Stimulated activated CD8-positive, alpha-beta memory T cell treated with anti-CD3 and anti-CD28 coated beads, Interleukin-2, amount 100 ng/mL, for 1 hour (primary cell): ENCODE measurements at places on chromosomes 1 and 21.

DNA sequence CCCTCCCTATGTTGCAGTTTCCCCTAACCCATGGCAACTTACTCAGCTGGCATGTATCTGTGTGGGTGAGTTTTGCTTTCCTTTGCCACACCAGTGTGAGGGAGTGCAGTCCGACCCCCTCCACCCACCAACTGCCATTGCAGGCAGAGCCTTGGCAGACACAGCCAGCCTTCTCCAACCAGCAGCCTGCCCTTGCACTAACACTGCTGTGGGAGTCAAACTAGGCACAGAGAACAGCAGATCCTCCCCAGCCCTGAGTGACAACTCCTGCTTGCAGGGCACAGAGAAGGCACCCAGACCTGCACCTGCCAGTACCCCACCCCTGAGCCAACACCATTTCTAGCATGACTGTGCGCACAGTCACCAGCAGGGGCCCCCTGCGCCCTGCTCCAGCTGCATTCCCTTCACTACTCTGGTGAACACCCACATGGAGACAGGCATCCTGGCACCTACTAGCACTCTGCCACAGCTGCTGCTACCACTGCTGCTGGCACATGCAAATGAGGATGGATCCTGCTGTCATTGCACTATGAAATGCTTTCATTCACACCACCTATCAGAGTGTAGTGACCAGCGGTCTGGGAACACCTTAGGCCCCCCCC lies 98.4 kb downstream of the MAGI3 start:
- DNase-seq, result no peak

DNA sequence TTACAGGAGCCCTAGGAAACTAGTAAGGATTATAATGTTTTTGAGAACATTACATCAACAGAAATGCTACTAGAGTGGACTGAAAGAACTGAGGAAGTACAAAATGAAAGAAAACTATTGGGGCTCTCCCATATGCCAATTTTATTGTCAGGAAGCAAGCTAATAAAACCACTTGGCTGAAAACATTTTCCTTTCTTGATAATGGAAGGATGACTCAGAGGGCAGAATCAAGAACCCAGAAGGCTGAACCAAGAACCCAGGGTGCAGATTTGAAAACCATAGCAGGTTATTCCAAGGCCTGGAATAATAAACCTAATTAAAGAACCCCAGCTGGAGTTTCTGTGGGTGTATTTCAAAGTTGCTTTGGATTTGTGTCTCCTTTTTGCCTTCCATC lies 70.7 kb downstream of the RPE65 start:
- no peak for DNase-seq

DNA sequence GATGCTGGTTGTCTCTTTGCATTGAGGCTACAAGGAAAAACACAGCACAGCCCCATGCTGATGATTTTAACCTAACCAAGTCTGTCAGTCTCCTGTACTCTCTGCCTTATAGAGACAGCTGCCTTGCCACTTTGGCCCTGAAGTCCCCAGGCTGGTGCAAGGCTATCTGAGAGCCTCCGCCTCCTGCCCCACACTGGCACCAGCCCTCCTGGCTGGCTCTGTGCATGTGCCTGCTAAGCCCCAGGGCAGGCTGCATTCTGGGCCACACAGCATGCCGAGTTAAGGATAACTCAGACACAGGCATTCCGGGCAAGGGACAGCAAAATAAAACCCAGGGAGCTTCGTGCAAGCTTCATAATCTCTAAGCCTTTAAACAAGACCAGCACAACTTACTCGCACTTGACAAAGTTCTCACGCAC lies 910 bp downstream of the RUNX1 start:
- no peak for DNase-seq

GRCh38 chr1:27469334-27469733 lies 20.6 kb downstream of the WASF2 start:
- no peak for DNase-seq

GRCh38 chr1:11431941-11432507 lies 46.9 kb upstream of the DISP3 start:
- no peak for DNase-seq

- DNase-seq, result no peak
Observed at GRCh38 chr1:152543820-152544219, 22.8 kb downstream of the LCE3E start.

GRCh38 chr1:23168445-23169194 lies at the start of gene LUZP1:
Gene LUZP1 (minus strand): TSS chr1:23168856.
- DNase-seq, result peak; percentile 85

GRCh38 chr1:22521692-22522091 lies 41.6 kb upstream of the EPHA8 start:
- DNase-seq, result no peak

- no peak for DNase-seq
Observed at GRCh38 chr1:96536581-96536980, 185.0 kb upstream of the PTBP2 start.

DNA sequence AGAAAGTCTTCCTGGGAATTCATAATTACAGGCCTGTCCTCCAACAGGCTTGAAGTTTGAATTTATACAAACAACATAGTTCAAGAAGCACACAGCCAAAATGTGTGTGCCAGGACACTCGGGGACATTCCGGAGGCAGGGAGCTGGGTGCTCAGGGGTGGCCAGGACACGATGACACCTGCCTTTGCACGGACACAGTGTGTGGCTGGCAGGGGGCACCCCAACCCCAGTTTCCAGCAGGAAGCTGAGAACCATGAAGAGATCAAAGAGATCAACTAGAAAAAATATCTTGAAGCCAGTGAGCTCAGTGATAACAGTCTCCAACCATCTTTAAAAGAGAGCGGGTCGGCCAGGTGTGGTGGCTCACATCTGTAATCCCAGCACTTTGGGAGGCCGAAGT lies 32.5 kb upstream of the TRAPPC10 start:
- no peak for DNase-seq

- DNase-seq, result no peak
Observed at GRCh38 chr1:169235568-169235967, 129.1 kb downstream of the ATP1B1 start.

- DNase-seq, result no peak
Observed at GRCh38 chr21:31293986-31294385, 50.1 kb downstream of the TIAM1 start.

GRCh38 chr1:201790261-201790660 lies 38.7 kb upstream of the IPO9 start:
- no peak for DNase-seq

DNA sequence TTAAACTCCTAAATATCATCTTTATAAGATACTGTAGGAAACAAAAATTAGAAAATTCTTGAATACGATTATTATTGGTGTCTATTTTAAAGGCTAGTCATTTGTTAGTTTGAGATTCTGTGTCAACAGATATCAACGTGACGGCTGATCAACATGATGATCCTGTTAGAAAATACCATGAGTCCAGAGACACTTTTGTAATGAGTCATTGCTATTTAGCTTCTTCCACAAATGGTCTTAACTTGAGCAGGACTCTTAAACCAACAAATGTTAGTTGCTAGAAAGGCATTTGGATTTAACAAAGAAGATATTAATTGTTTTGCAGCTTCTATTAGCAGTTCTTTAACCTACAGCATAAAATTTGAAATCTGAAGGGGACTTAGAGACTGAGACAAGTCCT lies 131.2 kb downstream of the TGFB2 start:
- DNase-seq, result no peak
